ENCODE measurements at places on chromosomes 13 and 19. TPM values are rescaled to one million over a fixed set of nuclear protein-coding genes. Genes with fewer than 3 reads are reported as not detected.

The IFNL2 gene
- not detected for total RNA-seq

The BCAM gene
- total RNA-seq, result 20.2 TPM

The ADGRE3 gene
- total RNA-seq, result not detected

The DAND5 gene
- not detected for total RNA-seq

The LILRA6 gene
- total RNA-seq, result not detected

The IGFL2 gene
- 0.05 TPM for total RNA-seq

The NUCB1 gene
- 319 TPM for total RNA-seq

The CCL25 gene
- not detected for total RNA-seq
